GOT3 (cell line): ENCODE measurements at places on chromosomes 1 and 21.

DNA sequence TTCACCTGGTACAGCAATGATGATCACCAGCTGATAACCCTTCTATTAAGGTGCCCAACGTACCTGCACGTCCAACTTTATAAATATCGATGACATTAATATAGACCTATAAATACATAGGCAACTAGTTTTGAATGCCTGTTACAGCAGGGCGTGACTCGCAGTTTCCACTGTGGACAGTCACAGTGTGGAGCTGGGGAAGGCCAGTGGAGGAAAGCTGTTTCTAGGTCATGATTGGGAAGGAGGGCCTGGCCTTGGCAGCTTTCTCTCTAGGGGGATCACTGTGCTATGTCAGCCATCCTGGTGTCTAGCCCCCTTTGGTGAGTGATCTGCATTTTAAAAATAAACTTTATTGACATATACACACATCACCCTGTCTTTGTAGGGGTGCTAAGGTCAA, 4.4 kb upstream of the PRDM15 start:
- no peak for DNase-seq

DNA sequence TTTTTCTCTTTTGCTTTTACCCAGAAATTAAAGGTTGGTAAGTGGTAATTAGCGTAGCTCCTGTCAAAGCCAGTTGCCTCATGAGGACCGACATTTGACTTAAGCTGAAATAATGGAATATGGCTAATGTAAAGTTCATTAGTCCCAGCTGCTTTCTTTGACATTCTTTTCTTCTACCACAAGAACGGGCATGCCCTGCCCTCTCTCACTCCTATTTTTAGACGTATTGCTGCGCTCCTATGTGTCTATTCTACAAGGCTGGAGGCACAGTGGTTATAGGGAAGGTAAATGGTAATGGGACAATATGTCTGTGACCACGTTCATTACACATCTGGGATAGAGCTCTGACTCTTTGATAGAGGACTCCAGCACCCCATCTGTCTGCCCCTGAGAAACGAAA, 6.8 kb downstream of the CORT start:
- no peak for DNase-seq

DNA sequence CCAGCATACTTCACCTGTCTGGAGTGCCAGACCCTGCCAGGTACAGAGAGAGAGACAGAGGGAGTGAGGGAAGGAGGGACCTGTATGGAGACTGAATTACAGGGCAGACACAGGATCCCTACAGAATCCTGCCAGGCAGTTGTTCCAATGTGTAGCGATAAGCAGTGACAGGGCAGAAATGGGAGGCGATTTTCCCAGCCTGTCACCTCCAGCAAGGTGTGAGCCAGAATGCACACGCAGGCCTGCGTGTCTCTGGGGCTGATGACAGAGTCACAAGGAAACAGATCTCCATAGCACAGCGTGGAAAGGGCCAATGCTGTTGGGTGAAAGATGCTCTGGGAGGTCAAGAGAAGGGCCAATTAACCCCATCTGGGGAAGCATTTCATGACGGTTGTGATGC, 111.3 kb downstream of the HIVEP3 start:
- DNase-seq, result no peak

- DNase-seq, result no peak
These were observed 746 bp downstream of the AK4 start for GRCh38 chr1:65148548-65149350.

DNA sequence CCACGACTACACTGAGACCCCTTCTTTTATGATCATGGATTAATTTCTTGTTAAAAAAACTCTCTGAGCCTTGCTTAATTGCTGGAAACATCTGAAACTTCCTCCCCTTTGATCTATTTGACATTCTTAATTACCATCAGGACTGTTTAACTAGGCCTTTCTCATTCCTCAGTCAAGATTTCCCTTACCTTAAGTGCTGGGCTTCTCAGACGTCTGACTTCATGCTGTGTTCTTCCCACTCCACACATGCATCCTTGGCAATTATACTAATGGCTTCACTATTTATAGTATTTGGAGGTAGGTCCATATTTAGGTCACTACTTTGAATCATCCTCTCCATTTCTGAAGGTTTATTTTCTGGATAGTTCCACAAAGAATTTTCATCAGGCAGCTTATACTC, 341.3 kb upstream of the TMPRSS15 start:
- no peak for DNase-seq

DNA sequence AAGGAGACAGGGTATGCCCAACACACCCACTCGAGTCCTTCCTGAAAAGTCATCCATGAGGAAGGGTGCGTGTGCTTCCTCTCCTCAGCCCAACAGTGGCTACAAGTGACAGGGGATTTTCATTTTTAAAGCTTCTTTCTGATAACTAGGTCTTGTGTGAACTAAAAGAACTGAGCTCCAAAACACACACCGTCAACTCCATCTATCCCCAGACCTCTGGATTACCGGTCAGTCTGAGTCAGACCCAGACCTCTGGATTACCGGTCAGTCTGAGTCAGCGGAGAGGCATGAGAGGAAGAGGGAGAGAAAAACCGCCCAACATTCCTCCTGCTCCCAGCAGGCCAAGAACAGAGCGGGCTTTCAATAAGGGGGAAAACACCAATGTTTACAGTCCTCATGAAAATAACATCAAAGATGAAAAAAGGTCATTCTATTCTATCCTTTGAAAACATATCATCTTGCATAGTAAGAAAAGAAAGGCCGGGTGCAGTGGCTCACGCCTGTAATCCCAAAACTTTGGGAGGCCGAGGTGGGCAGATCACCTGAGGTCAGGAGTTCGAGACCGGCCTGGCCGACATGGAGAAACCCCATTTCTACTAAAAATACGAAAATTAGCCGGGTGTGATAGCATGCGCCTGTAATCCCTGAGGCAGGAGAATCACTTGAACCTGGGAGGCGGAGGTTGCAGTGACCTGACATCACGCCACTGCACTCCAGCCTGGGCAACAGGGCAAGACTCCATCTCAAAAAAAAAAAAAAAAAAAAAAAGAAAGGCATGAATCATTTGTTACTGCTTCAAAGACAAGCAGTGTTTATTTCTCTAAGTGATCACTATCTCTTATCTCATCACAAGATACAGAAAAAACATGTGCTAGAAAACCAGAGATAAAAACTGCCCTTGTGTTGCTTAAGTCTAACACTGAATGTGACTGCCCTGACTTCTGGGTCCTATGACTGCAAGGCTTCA, 3.4 kb downstream of the PTTG1IP start:
- DNase-seq, result no peak

GRCh38 chr1:244106837-244107493, 55.9 kb downstream of the ZBTB18 start:
- no peak for DNase-seq

DNA sequence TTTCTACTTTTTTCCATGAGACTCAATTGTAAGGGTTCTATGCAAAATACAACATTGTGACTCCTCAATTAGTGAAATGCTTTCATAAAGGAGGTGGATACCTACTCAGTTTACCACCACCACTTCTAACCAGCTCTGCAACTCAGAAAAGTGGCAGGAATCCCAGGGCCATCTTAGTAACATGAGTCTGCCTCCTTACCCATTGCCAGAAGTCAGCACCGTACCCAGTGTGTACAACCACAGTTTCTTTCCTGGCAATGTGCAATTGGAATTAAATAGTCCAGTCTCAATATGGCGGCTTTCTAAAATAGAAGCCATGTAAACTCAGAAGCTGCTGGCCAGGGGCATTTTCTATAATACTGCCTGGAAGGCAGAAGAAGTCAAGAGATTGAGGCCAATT, 32.1 kb downstream of the TESK2 start:
- DNase-seq, result no peak

DNA sequence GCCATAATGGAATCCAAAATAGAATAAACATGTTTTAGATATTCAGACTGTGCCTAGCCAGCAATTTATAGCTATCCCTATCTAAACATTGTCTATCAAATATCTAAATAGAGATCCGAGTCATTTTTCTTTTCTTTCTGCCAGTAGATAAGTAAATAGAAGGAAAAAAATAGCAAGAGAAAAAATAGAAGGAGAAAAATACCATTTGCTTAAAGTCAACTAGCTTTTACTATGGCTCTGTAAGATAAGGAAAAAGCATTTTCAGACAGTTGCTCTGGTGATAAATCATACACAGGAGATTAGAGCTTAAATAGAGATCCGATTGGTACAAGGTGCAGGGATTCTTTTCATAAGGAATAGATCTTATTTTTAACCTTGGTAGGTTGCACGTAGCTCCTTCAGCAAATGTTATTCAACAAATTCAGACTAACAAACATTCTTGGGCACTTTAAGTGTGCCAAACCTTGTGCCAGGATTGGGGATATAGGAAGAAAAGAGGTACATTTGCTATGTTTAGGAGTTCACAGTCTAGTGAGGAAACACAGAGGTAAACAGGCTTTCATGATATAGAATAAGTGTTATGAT, 70.1 kb upstream of the CCDC190 start:
- no peak for DNase-seq

GRCh38 chr1:66732407-66733166, 19.7 kb upstream of the DYNLT5 start:
- no peak for DNase-seq
